ENCODE measurements at places on chromosomes 5 and 9. TPM values are rescaled to one million over a fixed set of nuclear protein-coding genes. Genes with fewer than 3 reads are reported as not detected.

- no peaks in the 10 kb centered on the region for H3K36me3 ChIP-seq
- H3K27ac ChIP-seq: no peak overlapping the region
- peaks cover 2% of the 10 kb centered on the region for H3K4me1 ChIP-seq
- peaks cover 7% of the 10 kb centered on the region for H3K27me3 ChIP-seq
Observed at GRCh38 chr9:72292256-72292682, 72.7 kb downstream of the ZFAND5 start.

DNA sequence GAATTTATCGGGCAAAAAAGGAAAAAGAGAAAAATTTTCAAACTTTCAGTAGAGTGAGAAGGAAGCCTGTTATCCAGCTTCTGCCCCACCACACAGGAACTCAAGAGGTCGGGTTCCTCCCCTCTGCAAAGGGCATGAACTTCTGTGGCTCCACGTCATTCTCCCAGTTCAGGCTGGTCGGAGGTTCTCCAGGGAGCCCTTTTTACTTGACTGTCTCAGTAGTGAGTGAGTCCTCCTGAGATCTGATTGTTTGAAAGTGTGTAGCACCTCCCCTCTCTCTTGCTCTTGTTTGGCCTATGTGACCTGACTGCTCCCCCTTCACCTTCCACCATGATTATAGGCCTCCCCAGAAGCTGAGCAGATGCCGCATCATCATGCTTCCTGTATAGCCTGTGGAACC lies 9.7 kb downstream of the SPINK1 start:
- DNase-seq: no peak
- no peaks in the 10 kb centered on the region for H3K36me3 ChIP-seq
- no peak overlapping the region for H3K4me3 ChIP-seq
- peaks cover 3% of the 10 kb centered on the region for H3K27me3 ChIP-seq

DNA sequence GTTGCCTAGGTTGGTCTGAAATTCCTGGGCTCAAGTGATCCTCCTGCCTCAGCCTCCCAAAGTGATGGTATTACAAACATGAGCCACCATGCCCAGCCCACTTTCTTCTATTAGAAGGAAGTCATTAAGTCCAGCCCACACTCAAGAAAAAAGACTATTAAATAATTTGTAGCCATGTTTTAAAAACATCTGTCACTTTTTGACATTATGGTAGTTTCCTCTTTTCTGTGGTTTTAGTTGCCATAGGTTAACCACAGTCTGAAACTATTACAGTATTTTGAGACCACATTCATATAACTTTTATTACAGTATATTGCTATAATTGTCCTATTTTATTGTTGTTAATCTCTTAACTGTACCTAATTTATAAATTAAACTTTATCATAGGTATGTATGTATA lies 31.9 kb upstream of the C5orf24 start:
- no peak for DNase-seq
- H3K4me3 ChIP-seq: no peak overlapping the region
- H3K27me3 ChIP-seq: no peaks in the 10 kb centered on the region
- H3K4me1 ChIP-seq: peaks cover 7% of the 10 kb centered on the region
- H3K36me3 ChIP-seq: peaks cover 15% of the 10 kb centered on the region
- no peak overlapping the region for H3K27ac ChIP-seq

DNA sequence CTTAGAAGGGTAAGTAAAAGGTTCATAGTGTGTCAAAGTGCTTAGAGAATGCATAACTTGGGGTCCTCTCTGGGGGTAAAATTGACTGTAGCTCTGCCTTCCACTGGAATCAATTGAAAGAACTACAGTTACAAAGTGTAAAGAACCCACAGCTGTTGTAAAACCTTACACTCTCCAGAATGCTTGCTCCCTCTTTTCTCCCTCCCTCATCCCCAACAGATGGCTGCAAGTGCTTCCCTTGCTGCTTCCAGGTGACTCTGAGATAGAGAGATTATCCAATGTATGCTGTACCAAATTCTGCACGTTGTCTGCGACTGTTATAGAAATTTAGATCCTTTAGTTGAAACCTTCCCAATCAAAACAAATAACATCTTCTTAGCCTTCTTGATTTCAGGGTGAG lies 126.0 kb downstream of the STK32A start:
- DNase-seq: no peak
- H3K4me1 ChIP-seq: no peaks in the 10 kb centered on the region
- H3K36me3 ChIP-seq: no peaks in the 10 kb centered on the region
- H3K27ac ChIP-seq: no peak overlapping the region
- no peaks in the 10 kb centered on the region for H3K27me3 ChIP-seq

DNA sequence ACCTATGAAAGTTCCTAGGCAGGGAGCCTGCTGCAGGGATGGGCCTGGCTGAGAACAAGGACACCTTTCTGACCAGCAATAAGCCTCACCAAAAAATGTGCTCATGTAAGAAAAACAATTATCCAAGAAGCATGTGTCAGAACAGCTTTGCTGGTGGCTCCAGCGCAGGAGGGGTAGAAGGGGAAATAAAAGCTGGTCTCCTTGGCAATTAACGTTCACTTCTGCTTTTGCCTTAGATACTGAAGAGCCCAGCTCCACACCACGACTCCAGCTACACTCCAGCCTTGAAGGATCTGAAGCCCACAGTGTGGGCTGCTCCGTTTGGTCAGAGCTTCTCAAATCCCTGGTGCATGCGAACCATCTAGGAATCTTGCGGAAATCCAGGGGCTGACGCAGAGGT lies 107.6 kb upstream of the PHYKPL start:
- H3K4me3 ChIP-seq: no peak overlapping the region
- DNase-seq: no peak
- no peaks in the 10 kb centered on the region for H3K4me1 ChIP-seq
- H3K27ac ChIP-seq: no peak overlapping the region

DNA sequence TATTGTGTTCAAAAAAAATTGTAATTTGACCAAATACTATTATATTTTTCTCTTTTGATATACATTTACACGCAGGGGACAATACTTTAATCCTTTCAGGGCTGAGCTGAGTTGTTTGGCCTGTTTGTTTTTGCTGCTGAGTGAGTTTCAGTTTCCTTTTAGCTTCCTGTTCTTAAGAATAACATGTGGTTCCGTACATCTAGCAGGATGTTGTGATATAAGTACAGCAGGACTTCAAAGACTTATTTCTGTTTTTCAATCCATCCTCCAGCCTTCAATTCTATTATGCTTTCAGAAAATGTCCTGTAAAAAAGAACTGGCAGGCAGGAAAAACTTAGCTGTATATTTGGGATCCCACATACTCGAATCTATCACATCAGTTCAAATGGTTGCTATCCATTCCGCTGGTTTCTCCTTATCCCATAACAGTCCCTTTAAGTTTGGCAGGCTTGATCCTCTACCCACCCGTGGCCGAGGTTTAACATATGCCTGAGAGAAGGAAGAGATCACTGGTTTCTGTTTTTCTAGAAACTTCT lies 1037.3 kb upstream of the ACO1 start:
- H3K27ac ChIP-seq: peak overlapping the region; percentile 95
- no peak for DNase-seq
- no peaks in the 10 kb centered on the region for H3K27me3 ChIP-seq
- peaks cover 21% of the 10 kb centered on the region for H3K36me3 ChIP-seq

DNA sequence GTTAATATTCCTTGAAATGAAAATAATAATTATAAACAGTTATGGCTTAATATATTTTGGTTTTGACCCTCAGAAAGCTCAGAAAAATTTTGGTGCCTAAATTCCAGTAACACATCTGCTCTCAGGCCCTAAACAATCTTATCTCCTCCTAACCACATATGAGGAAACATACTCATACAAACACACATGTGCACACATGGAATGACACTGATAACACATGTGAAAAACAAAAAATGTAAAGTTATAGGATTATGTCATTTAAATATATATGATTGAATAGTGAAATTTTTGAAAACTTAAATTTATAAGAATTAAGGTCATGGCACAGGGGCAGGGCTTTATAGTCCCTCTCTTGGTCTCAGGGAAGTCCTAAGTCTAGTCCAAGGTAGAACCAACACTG lies 127.2 kb upstream of the TRPC7 start:
- no peaks in the 10 kb centered on the region for H3K36me3 ChIP-seq
- H3K4me1 ChIP-seq: no peaks in the 10 kb centered on the region
- H3K27me3 ChIP-seq: no peaks in the 10 kb centered on the region
- H3K27ac ChIP-seq: no peak overlapping the region
- H3K4me3 ChIP-seq: no peak overlapping the region

GRCh38 chr5:39912906-39913305 lies 488.1 kb upstream of the DAB2 start:
- no peak overlapping the region for H3K4me3 ChIP-seq
- no peaks in the 10 kb centered on the region for H3K36me3 ChIP-seq
- no peak for DNase-seq
- peaks cover 31% of the 10 kb centered on the region for H3K27me3 ChIP-seq
- H3K27ac ChIP-seq: no peak overlapping the region

GRCh38 chr5:72845889-72846288 lies 29.4 kb downstream of the TNPO1 start:
- H3K36me3 ChIP-seq: peaks cover 16% of the 10 kb centered on the region
- H3K4me1 ChIP-seq: peaks cover 29% of the 10 kb centered on the region
- DNase-seq: no peak
- H3K4me3 ChIP-seq: no peak overlapping the region
- no peak overlapping the region for H3K27ac ChIP-seq

GRCh38 chr9:35728041-35728971 lies 3.7 kb downstream of the TLN1 start:
- peaks cover 17% of the 10 kb centered on the region for H3K4me1 ChIP-seq
- DNase-seq: peak; percentile 60
- H3K27me3 ChIP-seq: no peaks in the 10 kb centered on the region
- no peak overlapping the region for H3K4me3 ChIP-seq
- H3K27ac ChIP-seq: no peak overlapping the region

DNA sequence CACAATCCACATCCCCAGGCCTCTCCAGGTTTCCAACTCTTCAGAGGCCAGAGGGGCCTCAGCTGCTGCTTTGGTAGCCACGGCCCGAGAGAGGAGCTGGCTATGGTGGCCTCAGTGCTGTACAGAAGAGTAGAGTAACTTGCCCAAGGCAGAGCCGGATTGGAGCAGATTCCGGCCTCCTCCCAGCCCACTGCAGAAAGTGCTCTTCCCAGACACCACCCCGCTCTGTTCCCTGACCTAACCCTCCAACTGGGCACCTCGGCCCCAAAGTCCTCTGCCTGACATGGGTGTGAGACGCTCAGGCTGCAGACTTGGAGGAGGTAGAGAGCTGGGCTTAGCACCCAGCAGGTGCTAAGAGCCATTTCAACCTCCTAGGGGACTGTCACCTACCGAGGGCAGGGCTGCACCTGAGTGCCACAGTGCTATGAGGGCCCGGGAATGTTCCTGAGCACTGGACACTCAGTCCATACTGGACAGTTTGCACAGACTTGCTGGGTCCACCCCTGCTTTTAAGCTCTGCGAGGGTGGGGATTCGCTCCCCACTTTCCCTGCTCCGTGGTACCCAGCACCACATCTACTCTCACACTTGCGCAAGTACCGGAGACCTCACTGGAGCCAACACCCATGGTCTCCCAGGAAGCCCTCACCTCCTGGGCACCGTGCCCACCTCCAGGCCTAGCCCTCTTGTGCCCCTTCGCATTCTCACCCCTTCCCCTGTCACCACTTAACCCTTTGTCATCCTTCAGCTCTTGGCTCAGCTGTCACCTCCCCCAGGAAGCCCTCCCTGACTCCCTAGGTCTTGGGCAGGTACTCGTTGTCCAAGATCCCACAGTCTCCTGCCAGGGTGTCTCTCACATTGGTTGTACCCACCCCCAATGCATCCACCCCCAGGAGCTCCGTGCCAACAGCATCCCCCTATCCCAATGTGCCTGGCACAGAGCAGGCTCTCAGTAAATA lies 49.8 kb downstream of the DBH start:
- peaks cover 14% of the 10 kb centered on the region for H3K4me1 ChIP-seq
- no peak for DNase-seq
- H3K4me3 ChIP-seq: no peak overlapping the region
- H3K36me3 ChIP-seq: peaks cover 4% of the 10 kb centered on the region

DNA sequence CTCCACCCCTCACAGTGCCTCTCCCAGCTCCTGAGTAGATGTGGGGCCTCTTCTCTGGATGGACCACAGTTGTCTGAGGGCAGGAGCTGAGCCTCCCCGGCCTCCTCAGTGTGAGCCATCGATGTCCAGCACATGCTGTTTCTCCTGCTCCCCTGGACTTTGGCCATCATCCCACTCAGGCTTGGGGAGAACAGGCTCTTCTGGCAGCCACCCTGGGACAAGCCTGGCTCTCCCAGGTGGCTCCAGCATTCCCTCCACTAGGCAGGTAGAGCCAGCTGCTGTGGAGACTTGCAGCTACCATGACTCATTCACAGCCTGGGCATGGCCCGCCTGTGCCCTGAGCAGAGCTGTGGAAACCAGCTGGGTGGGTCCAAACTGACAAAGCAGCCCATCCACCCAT lies 77.0 kb downstream of the CSNK1A1 start:
- no peak overlapping the region for H3K27ac ChIP-seq
- DNase-seq: no peak
- no peak overlapping the region for H3K4me3 ChIP-seq
- no peaks in the 10 kb centered on the region for H3K36me3 ChIP-seq

DNA sequence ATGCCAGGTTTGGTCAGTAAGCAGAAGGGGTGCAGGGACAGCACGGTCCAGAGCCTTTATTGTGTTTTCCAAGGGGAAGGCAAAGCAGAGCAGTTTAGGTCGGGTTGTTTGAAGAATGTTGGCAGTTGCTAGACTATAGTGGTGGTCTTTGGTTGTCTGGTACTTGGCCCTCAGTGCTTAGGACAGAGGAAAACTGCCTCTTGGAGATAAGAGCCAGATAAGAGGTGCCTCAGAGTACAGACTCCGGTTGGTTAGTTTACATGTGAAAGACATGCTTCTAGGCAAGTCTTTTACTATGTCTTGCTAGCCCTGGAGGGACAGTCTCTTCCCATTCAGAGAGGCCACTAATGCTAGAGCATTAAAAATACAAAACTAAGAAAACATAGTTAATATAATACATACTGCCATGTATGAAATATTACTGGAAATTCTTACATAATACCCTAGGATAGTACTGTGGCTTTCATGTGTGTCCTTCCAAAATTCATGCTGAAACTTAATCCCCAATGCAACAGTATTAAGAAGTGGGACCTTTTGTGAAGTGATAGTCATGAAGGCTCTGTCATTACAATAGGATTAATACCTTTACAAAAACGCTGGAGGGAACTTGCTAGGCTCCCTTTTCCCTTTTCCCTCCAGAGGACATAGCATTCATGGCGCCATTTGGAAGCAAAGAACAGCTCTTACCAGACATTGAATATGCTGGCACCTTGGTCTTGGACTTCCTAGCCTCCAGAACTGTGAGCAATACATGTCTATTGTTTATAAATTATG lies 280.4 kb downstream of the TMEM167A start:
- DNase-seq: no peak
- no peaks in the 10 kb centered on the region for H3K4me1 ChIP-seq
- no peak overlapping the region for H3K27ac ChIP-seq
- no peaks in the 10 kb centered on the region for H3K27me3 ChIP-seq

SLC34A1 gene
- not detected for total RNA-seq

OSMR gene
- total RNA-seq: not detected

ST6GALNAC4 gene
- 51.2 TPM for total RNA-seq

IFNK gene
- total RNA-seq: not detected

SHC3 gene
- total RNA-seq: not detected

PCDHGA10 gene
- total RNA-seq: not detected

DBN1 gene
- 106 TPM for total RNA-seq

GRIN3A gene
- total RNA-seq: not detected

PNPLA7 gene
- 2.9 TPM for total RNA-seq

All from activated naive CD8-positive, alpha-beta T cell treated with anti-CD3 and anti-CD28 coated beads for 36 hours (primary cell).